ENCODE measurements at places on chromosomes 7 and 10. TPM values are rescaled to one million over a fixed set of nuclear protein-coding genes. Genes with fewer than 3 reads are reported as not detected.

- DNase-seq = no peak
Measured at GRCh38 chr7:137289101-137289500, 54.4 kb downstream of the PTN start.

The CLRN3 gene
- total RNA-seq = not detected

The ASAH2 gene
- 0.39 TPM for total RNA-seq

The PDSS1 gene
- 18.0 TPM for total RNA-seq

GRCh38 chr10:22760025-22760424 lies 45.6 kb upstream of the PIP4K2A start:
- DNase-seq = no peak

DNA sequence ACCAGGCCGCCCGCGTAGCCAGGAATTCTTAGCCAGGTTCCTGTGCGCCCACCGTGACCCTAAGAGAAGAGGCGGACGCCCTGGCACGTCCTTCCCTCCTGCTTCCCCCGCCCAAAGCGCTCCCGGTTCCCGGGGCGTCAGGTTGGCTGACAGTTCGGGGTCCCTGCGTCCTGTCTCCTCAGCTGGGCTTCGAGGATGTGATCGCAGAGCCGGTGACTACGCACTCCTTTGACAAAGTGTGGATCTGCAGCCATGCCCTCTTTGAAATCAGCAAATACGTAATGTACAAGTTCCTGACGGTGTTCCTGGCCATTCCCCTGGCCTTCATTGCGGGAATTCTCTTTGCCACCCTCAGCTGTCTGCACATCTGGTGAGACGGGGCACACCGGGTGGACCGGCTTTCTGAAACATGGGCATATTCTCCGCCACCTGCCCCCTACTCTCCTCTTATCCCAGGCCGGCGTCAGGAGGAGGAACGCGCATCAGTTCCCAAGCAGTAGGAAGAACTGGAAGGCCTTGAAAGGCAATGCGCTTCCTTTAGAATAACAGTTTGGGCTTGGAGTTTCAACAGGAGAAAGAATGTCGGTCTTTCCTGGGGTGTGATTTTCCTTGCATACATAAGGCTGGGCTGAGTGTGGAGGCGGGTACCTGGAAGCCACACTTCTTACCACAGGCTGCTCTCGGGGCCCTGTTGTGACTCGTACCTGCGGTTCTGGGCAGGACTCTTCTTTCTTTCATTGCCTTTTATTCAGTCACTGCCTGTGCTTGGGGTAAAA lies 728 bp downstream of the CAV2 start:
- peak; percentile 49 for DNase-seq

The SEMA4G gene
- total RNA-seq = 0.84 TPM

All from RPMI7951 (cell line).